NCI-H1417 treated with DMSO at 0.1 percent for 48 hours (cell line): ENCODE measurements at places on chromosomes 1 and 21.
A peak's percentile ranks its signal among the peaks of the same experiment; 100 is the strongest.

DNA sequence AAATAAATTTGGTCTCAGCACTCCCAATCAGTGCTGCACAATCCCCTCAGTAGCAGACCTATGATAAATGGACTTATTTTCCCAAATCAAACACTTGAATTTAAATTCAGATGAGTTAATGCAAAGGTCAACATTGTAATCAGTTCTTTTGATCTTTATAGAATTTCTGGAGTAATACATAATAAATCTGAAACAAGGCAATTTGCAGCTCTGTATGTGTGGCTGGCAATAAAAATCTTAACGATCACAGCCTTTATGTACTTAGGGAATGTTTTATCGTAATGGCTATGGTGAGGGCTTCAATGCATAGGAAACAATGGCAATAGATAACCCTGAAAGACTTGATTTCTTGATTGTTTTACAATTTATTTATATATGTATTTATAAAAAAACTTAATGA lies 91.4 kb downstream of the GPATCH2 start:
- peak; percentile 41 for DNase-seq

DNA sequence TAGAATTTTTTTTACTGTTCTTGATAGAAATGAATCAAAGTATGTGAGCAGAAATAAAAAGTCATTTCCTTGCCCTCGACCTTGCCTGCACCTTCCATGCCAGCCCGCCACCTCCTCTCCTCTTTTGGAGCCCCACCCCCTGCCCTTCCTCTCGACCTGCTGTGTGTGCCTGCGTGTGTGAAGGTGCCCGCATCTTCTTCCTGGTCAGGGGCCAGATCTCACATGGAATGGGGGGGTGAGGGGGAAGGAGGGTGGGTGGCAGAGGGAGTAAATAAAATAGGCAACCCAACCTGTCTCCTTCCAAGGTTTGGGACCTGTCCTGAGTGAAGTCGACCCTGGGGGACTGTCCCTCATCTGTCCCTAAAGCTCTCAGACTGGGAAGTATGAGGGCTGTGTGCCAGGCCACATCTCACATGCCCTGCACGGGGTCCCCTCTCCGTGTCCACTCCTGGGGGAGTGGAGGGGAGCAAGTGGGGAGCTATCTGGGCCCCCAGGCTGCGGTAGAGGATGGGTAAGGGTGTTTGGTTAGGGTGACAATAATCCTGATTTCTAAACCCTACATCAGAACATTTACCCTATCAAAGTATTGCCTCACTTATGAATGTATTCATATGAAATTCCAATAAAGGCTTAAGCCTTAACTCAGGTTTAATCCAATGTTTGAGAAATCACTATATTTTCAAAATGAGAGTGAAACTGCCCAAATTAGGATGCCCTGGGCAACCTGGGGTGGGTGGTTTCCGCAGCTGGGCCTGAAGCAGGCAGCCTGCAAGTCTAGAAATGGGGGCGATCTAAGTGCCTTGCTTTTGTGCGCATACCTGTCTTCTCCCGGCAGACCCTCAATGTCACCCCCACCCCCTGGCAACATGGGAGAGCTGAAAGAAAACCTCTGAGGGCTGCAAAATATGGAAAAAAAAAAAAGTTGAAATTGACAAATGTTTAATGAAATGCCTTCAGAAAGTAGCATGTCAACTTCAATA lies 15.4 kb downstream of the AMPD2 start:
- DNase-seq = no peak

DNA sequence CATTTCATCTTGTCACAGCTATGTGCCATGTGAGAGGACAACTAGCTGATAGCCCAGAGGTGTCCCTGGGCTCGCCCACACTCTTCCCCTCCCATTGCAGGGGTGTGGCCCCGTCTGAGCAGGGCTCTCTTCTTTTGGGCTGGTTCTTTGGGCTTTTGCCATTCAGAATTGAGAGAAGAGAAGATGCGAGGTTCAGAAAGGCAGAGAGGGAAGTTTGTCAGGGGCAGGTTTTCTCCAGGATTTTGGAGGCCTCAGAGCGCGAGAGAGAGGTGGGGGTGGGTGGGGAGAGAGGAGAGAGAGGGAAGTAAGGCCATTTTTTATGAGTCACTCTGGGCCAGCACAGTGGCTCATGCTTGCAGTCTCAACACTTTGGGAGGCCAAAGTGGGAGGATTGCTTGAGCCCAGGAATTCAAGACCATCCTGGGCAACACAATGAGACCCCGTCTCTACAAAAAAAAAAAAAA lies 5.2 kb downstream of the IFI6 start:
- no peak for DNase-seq

- DNase-seq = no peak
Measured at GRCh38 chr1:156525071-156525501, 24.5 kb upstream of the MEF2D start.

GRCh38 chr1:58727364-58727763 lies 27.5 kb upstream of the MYSM1 start:
- DNase-seq = no peak

DNA sequence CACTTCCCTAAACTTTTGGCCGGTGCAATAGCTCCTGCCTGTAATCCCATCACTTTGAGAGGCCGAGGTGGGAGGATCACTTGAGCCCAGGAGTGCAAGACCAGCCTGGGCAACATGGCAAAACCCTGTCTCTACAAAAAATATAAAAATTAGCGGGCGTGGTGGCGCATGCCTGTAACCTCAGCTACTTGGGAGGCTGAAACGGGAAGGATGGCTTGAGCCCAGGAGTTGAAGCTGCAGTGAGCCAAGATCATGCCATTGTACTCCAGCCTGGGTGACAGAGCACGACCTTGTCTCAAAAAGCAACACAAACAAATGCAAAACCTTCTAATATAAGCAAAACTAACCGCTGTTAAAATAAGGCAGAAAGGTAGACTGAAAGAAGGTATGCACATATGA lies 25.9 kb downstream of the TMEM51 start:
- DNase-seq = no peak

DNA sequence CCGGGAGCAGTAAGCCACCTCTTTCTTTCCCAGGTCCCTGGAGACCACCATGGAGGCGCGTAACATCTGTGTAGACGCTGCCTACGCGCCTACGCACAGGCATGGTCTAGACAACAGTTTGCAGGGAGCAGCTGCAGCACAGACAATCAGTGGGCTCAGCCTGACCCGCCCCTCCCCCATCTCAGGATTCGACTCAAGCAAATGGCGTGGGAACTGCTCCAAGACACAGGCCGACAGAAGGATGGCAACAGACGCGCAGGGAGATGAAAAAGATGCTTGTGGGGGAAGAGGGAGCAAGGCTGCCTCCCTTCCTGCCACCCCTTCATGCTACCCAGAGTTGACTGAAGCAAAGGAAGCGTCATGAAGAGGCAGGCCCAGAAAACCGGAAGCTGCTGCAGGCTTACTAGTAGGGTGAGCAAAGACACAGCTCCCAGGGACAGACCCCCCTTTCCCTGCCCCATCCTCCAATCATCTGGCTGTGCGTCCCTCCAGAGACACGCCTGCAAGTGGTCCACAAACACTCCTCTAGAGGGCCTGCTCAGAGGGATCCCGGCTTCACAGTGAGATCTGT lies 19.5 kb downstream of the STK40 start:
- no peak for DNase-seq

- no peak for DNase-seq
Measured at GRCh38 chr1:202162047-202162417, 1.6 kb upstream of the PTPN7 start.

- no peak for DNase-seq
Measured at GRCh38 chr1:94079080-94079940, 41.6 kb downstream of the ABCA4 start.

DNA sequence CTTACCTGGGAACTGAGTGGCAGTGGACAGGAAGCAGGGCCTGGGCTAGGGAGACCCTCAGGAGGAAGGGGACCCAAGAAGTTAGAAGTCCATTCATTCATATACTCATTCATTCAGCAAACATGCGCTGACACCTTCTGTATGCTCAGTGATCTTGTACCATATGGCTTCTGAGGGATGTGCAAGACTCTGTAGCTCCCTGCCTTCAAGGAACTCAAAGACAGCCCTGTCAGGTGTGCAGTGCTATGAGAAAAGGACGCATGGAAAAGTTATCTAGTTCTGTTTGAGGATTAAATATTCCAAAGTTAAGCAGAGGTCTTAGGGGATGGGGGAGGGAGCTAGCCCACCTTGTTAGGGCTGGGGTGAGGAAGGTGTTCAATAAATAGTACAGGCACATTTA lies 12.5 kb downstream of the DMAP1 start:
- no peak for DNase-seq

- no peak for DNase-seq
Measured at GRCh38 chr1:247445526-247446356, 12.2 kb downstream of the OR2B11 start.

GRCh38 chr1:233722212-233722979 lies 108.5 kb downstream of the KCNK1 start:
- DNase-seq = no peak

DNA sequence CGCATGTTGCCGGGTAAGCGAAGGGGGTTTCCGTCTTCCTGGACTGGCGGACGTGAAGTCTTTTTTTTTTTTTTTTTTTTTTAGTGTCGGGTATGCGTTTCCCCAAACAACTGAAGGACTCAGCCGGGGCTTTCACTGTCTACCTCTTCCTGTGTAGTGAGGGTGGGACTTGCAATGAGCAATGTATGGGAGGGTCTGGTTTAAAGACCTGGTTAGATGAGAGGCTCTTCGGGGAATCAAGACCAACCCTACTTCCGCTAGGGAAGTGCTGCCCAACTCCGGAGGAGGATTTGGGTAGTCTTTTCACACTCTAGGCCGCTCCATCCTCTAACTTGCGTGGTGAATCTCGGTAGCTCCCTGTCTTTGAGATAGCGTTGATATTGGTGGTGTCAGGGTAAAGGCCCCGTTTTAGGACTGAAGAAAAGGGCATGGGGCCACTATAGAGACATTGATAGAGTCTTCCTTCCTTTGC lies 754 bp downstream of the PRRC2C start:
- DNase-seq = no peak
